8988T (cell line): ENCODE measurements at places on chromosomes 5 and 9.

- DNase-seq, result no peak
Observed at GRCh38 chr9:116162241-116162781, 8.7 kb downstream of the PAPPA start.

DNA sequence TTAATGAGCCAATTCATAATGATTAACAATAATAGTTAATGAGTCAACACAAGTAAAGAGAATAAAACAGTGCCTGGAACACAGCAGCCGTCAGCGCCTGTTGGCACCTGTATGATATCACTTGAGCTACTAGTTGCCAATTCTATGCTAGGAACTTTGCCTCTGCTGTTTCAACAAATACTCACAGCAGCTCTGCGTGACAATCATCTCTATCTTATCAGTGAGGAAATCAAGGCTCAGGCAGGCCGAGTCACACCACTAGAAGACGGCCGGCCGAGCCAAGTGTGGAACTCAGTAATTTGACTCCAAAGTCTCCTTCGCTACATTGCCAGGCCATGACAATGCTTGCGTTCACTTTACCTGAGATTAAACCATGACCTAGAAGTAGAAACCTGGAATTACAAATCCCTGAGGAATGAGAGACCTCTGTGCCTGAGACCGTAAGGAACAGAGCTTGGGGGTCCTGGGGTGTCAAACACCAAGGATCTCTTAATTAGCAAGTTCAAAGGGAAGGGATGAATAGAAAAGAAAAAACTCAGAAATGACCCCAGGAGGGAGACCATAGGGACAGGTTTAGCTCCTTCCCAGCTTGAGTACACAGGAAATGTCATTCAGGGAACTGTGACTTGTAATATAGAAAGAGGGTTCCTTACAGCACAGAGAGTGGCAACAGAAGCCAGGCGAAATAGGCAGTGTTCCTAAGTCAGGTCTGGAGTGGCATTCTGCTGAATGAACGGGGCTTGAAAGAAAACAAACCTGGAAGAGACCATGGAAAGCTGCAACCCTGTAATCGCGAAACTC, 109.1 kb downstream of the SUSD1 start:
- DNase-seq, result no peak

- no peak for DNase-seq
Observed at GRCh38 chr5:5658226-5658625, 235.7 kb downstream of the ICE1 start.

DNA sequence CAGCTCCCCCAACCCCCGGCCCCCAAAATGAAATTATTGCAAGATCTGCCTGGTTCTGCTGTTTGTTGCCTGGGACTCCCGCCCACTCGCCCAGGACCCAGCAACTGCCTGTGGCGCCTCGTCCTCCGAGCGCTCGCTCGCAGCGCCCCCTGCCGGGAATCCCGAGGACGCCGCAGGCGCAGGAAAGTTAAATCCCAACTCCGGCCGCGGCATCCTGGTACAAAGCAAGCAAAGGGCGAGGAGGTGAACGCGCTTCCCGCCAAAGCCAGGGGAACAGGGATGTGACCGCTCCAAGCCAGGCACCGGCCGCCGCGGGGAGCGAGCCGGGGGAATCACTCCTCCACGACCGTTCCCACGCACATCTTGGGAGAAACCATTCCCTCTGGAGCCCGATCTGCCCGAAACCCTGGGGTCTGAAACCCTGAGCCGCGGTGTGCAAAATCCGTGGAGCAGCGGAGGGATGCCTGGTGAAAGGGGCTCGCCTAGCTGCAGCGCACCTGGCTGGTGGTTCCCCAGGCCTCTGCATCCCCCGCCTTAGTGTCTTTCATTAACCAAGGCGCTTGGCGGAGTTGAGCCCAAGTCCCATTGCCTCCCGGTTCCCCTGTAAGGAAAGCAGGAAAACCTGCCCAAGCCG, 1.3 kb downstream of the SEMA5A start:
- peak; percentile 61 for DNase-seq

DNA sequence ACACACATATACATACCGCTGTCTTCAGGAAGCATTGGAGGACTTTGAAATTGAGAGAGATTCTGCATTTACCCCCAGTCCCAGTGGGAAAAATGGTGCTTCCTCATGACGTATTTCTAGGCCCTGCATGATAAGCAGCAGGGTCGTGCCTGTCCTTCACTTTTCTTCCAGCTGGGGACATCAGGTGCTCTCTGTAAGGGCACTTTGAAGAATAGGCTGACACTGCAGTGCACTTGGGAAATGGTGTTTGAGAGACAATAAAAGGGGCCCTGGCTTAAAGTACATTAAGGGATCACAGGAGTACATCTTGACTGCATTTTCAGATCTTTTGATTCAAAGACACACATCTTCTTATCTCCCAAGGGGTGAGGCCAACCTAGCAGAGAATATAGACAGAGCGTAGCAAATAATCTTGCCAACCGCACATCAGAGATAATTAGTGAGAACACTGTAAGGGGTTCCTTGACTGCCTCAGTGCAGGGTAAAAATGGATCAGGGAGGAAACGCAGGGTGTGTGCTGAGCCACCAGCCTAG, 437.9 kb downstream of the CSNK1G3 start:
- no peak for DNase-seq
